Activated T-helper 1 cell treated with anti-CD3 and anti-CD28 coated beads, Interleukin-2, amount 50 U/mL, for 16 hours (primary cell): ENCODE measurements at places on chromosomes 1 and 21.

DNA sequence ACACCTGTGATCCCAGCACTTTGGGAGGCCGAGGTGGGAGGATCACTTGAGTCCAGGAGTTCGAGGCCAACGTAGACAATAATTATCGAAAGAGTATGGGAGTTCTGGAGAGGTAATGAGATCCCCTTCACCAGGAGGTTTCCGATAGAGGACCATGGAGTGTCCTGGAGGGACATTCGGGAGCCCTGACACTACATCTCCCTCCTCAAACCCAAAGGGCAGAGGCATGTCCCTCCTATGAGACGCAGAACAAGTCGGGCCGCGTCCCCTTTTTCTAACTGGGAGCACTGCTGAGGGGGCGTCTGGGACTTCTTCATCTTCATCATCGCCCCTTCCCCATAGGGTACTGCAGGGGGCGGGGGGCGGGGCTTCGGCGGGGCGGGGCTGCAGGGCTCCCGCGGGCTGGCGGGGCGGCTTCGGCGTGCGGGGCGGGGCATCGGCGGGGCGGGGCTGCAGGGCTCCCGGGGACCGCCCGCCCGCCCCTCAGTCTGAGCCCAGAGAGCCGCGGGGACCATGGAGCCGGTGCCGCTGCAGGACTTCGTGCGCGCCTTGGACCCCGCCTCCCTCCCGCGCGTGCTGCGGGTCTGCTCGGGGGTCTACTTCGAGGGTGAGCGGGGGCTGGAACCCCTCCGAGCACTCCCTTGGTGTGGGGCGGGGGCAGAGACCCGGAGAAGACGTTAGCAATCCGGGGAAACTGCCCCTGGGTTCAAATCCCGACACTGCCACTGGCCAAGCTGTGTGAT, at the start of gene THEMIS2:
Gene THEMIS2 (plus strand): TSS at position 486 of the 743 bp plus-strand sequence. CDS start 28 bp downstream, at position 514.
- peak; percentile 72 for DNase-seq

DNA sequence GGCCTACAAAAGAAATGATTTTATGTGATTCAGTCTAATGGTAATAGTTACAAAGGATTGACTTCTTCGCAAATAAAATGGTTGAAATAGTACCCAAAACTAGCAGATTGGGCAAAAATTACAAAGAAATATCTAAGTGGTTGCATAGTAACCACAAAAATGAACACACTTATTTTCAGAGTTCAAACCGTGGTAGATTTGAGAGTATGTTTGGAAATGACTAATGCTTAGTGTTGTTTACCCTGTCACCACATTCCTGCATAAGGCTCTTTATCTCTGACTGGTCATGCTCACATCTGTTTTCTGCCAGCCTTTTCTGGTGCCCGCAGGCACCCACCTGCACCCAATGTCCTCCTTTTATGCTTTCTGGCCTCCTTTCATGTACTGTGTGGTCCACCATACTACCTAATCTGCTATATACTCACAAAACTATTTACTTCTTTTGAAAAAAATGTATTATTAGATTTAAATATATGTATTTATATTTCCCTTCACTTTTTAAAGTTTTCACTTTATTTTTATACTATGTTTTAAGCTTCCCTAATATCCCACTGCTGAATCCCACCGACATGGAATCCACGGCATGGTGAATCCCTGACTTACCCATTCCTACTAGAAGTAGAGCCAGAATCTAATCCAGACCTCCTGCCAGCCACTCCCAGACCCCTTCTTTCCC, 30.3 kb downstream of the PTPRC start:
- DNase-seq = no peak

GRCh38 chr1:200739702-200740570, 1.2 kb downstream of the CAMSAP2 start:
- DNase-seq = no peak

DNA sequence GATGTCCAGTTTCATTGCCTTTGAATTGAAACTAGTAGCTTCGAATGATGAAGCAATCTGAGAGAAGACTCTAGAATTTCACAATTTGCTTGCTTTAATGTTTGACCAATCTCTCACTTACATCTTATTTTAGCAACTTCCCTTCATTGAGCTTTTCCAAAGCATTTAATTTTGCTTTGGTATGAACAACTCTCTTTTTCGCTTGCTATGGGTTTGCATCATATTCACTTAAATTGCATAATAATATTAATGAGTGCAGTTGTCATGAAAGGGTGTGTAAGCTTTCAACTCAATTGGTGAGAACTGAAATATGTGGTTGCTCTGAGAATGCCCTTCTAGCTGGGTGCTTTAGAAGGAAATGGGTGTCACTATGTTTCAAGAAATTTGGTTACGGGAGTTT, 309.2 kb downstream of the HLX start:
- DNase-seq = no peak

GRCh38 chr1:68046885-68047658, 3.4 kb downstream of the DIRAS3 start:
- DNase-seq = no peak

DNA sequence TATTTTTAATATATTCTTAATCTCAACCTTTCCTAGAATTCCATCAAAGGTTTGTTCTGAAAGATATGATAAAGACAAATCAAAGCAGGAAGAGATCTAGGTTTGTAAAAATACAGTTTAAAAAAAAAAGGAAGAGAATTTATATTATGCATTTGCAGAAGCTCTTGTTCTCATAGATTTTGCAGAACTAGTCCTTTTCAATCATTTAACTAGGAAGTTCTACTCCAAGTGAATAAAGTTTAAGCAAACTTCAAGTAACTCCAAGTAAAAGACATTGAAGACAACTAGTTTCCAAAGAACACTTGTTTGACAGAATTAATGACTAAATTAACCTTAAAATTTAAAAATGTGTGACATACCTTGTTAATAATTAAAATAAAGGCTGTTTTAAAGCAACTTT, 55.9 kb downstream of the HNRNPR start:
- no peak for DNase-seq

GRCh38 chr1:178031856-178032320, 62.0 kb upstream of the RASAL2 start:
- no peak for DNase-seq

- DNase-seq = no peak
Observed at GRCh38 chr1:41580520-41581172, 96.2 kb upstream of the EDN2 start.

- no peak for DNase-seq
Observed at GRCh38 chr1:45923343-45923742, 119.9 kb downstream of the MAST2 start.

GRCh38 chr1:93350322-93350721, 4.6 kb downstream of the DR1 start:
- DNase-seq = no peak

DNA sequence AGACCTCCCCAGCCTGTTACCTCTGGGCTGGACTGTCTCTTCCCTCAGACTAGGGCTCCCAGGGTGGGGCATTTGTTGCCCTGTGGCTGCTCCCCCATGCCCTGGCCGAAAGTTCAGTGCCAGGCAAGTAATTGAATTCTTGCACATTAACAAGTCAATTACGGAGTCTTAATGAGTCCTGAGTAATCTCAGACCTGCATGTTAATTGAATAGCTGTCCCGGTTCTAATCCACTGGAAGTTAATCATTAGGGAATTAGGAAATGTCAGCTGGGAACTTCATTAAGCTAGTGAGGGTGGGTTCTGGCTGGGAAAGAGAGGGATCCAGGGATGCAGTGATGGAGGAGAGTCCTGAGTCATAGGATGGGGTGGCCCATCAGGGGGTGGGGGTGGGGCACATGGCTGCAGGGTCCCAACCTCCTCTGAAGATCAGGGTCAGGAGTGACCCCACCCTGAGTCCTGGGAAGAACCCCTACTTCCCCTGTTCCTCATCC, 47.1 kb upstream of the CSF3R start:
- no peak for DNase-seq

GRCh38 chr1:227449741-227450441, 113.5 kb upstream of the ZNF678 start:
- no peak for DNase-seq

DNA sequence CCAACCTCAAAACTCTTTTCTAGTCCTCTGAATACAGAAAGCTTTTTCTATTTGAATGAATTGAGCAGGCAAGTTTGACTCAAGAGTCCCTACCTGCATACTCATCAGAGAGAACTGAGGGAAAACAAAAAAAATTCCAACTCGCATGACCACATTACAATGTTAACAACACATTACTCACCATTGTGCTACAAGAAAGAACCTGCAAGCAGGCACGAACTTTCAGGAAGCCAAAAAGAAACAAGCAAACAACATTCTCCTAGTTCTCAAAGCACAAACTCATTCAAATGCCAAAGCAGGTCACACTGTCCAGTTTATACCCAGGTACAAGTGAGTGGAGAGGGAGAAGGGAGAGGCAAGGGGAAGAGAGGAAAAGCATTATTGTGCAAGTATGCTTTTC, 14.6 kb downstream of the OTUD7B start:
- no peak for DNase-seq
